Right renal pelvis (tissue), 4 donors: ENCODE measurements at places on chromosomes 2 and 18. TPM values are rescaled to one million over a fixed set of nuclear protein-coding genes. Genes with fewer than 3 reads are reported as not detected.
A peak's percentile ranks its signal among the peaks of the same experiment; 100 is the strongest.

- no peak for DNase-seq
These were observed 206.0 kb downstream of the AGPS start for GRCh38 chr2:177598326-177599138.

DNA sequence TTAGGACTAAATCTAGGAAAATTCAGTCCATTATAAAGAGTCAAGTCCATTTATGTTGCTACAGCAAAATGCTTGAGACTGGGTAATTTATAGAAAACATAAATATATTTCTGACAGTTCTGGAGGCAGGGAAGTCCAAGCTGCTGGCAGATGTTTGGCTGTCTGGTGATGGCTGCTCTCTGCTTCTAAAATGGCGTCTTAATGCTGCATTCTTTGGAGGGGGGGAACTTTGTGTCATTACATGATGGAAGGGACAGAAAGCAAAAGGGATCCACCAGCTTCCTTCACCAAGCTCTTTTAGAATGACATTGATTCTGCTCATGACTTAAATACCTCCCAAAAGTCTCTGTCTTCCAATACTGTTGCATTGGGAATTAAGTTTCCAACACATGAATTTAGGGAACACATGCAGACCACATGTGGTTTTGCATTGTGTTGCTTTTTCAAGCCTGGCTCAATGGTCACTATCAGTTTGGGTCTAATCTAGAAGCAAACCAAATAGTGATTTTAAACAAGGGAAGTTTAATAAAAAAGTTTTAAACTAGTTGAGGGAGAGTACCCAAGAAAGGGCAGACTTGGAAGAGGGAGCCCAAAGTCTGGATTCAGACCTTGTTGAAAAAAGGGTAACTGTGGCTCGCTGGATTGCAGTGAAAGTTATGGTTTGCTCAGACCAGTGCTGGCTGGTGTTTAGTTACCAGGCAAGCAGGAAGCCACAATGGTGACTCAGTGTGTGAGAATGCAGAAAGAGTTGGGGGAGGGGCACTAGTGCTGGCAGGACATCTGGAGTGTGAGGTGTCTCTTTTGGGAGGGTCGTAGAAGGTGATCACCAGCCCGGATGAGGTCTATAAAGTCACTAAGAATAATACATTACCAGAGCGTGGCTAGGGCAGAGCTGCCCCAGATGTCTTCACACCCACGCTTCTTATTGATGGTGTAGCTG lies 30.8 kb downstream of the C18orf54 start:
- DNase-seq = no peak

- no peak for DNase-seq
These were observed 3.5 kb upstream of the PPP1CB start for GRCh38 chr2:28748176-28748575.

Gene TMEM182
- 8.4 TPM for polyA plus RNA-seq

DNA sequence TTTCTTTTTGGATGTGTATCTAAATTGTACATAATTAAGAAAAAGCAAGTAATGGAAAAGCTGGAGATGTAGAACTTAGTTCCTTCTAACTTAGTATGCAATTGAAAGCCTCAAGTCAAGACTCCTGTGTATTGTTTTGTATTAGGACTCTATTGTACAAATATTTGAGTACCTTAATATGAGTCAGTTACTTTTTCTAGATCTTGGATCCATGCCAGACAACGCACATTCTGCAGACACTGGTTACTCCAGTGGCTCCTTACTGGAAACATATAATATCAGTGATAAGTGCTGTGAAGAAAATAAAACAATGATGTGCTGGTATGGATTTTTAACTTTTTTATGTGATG lies 1.5 kb downstream of the SLC39A10 start:
- peak; percentile 18 for DNase-seq

DNA sequence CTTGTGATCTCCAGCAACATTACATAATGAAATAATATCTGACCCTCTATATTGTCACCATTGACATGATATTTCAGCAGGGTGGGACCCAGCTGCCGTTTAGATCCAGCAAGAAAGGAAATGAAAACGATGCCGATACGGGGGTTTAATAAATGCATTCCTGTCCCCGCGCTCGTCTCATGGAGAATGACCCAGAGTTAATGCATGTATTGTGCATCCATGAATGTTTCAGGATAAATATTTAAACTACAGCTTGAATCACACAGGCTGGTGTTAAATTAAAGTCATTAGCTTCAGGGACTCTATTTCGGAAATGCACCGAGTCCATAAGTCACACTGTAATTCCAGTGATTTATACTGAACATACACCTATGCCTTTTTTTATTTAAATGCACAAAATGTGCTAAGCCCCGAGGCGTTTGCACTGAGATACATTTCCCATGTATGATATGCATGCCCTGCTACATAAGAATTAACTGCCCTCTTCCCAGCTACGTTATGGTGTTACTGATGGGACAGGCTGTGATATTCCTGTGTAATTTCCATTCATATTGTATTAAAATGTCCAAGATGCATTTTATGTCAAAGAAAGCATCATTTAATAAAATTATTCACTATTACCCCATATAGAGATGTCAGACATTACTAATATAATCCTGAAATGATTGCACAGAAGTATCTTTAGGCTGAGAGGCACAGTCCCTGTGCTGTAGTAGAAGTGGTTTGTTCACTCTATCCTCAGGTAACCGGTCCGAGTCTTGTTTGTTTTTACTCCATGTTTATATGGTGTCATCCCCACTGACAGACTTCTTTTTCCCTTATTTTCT lies 109.3 kb upstream of the ZNF516 start:
- no peak for DNase-seq

- DNase-seq = no peak
These were observed 54.7 kb upstream of the OTOF start for GRCh38 chr2:26532301-26533250.

GRCh38 chr2:215736653-215737290 lies 276.6 kb downstream of the MREG start:
- DNase-seq = no peak

- no peak for DNase-seq
These were observed at the start of gene KCNS3 for GRCh38 chr2:17878281-17879136. Gene KCNS3 (plus strand): TSS chr2:17878667. CDS start chr2:17931009, 52,342 bp downstream.

DNA sequence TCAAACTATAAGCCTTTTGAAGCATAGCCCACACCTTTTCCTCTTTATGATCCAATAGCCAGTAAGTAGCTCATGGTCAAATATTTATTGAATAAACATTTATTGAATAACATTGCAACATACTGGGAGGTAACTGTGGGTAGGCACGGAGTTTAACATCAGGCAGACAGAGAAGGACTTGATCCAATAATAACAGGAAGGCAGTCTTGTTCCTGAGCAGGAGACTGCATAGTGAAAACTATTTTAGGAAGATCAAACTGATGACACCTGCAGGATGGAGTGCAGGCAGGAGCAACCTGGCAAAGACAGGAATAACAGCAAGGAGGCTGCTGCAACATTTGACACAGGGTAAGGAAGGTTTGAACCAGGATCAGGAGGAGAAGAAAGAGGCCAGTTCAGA lies 3.1 kb upstream of the DCTN1 start:
- DNase-seq = no peak
